Small intestine (tissue), 16 donors: ENCODE measurements at places on chromosomes 12 and 14. TPM values are rescaled to one million over a fixed set of nuclear protein-coding genes. Genes with fewer than 3 reads are reported as not detected.

Gene GARIN6
- not detected for polyA plus RNA-seq

DNA sequence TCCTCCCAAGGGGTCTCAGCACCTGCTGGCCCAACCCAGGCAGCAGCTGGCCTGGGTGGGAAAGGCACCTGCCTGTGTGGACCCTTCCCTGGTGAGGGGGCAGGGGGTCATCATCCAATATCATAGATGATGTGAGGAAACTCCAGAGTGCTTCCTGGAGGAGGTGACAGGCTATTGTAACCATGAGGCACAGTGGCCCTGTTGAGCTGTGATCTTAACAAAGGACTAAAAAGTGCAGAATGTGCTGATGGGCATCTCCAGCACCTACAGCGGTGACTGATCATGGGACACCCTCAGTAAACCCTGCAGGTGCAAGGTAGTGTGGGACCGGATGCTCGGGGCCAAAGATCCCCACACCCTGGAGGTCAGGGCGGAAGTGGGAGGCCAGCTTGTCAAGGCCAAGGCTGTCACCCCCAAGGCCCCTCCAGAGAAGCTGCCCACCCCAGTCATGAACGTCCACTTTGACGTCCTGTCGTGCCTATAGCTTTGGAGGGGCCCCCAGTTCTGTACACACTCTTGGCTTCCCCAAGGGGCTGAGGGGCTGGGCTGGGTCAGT lies 7.5 kb downstream of the MMP17 start:
- no peak for DNase-seq

GRCh38 chr12:53071591-53072551 lies 7.3 kb downstream of the SPRYD3 start:
- no peak for DNase-seq

GRCh38 chr12:84760091-84760865 lies 152.3 kb downstream of the SLC6A15 start:
- no peak for DNase-seq

DNA sequence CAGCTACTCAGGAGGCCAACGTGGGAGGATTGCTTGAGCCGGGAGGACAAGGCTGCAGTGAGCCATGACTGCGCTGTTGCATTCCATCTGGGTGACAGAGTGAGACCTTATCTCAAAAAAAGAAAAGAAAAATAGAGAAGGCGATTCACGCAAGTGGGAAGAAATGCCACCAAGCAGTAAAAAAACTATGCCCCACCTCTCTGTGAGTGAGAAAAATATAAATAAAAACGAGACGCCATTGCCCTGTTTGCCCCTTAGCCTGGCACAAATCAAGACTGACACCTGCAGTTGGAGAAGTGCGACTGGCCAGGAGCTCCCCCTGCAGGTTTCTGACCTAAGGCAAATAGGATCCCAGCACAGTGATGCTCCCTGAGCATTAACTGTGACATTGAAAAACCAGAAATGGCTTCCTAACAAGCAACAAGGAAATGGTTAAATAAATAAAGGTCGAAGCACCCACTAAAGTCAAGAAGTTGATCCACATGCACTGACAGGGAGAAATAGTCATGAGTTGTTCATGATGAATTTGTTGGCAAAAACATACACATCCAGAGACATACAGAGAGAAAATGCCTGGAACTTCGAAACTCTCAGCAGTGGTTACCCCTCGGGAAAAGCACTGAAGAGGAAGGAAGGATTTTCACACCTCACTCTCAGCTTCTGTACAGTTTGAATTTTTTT lies 21.1 kb downstream of the GSC start:
- peak; percentile 45 for DNase-seq

GRCh38 chr14:73810478-73811163 lies 41.0 kb upstream of the PTGR2 start:
- DNase-seq, result no peak

GRCh38 chr12:54195737-54196347 lies 7.1 kb upstream of the SMUG1 start:
- DNase-seq, result no peak

GRCh38 chr12:127035011-127035879 lies 1231.7 kb upstream of the TMEM132C start:
- no peak for DNase-seq

- DNase-seq, result no peak
Observed at GRCh38 chr12:100302081-100302480, 35.1 kb downstream of the SCYL2 start.

DNA sequence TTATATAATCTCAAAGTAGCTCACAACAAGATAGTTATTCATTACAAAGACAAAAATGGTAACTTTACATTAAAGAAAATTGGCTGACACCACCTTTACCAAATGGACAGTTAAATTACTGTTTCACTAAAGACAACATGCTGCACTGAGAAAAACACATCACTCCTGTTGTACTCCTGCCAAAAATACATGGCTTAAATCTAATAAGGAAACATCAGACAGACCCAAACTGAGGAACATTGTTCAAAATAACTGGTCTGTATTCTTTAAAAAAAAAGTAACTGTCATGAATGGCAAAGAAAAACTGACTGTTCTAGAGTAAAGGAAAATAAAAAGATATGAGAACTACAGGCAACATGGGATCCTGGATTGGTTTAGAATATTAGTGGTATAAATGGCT lies 151.3 kb upstream of the DCN start:
- no peak for DNase-seq

GRCh38 chr12:2297004-2297403 lies 244.2 kb downstream of the CACNA1C start:
- DNase-seq, result no peak

DNA sequence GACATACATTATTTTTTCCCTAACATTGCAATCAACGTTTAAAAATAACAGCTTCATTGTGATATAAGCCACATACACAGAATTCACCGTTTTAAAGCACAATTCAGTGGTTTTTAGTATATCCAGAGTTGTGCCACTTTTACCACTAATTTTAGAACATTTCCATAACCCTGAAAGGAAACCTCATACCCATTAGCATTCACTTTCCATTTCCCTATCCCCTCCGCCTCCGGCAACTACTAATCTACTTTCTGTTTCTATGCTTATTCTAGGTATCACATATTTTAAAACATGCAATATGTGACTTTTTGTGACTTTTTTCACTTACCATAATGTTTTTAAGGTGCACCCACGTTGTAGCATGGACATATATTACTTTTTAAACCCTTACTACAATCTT lies 55.6 kb upstream of the ISM2 start:
- DNase-seq, result no peak

DNA sequence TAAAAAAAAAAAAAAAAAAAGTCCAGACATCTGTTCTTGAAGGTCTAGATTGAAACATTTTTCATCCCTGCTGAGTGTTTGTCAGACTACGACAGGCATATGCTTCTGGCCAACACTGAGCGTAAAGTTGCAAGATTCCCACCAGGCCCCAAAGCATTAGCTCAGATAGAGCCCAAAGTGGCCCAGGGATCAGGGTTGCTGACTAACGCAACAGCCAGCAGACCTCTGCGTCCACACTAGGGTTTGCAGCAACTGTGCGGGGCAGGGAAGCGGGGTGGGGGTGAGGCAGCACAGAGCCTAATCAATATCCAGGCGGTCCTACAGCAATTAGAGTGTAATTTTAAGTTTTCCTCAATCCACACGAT lies 55.7 kb downstream of the SSH1 start:
- DNase-seq, result no peak
